Hematopoietic multipotent progenitor cell treated with erythropoietin and hydrocortisone succinate and interleukin-3 and kit ligand, for 4 days (in vitro differentiated cells): ENCODE measurements at places on chromosomes 12 and 14.
A peak's percentile ranks its signal among the peaks of the same experiment; 100 is the strongest.

DNA sequence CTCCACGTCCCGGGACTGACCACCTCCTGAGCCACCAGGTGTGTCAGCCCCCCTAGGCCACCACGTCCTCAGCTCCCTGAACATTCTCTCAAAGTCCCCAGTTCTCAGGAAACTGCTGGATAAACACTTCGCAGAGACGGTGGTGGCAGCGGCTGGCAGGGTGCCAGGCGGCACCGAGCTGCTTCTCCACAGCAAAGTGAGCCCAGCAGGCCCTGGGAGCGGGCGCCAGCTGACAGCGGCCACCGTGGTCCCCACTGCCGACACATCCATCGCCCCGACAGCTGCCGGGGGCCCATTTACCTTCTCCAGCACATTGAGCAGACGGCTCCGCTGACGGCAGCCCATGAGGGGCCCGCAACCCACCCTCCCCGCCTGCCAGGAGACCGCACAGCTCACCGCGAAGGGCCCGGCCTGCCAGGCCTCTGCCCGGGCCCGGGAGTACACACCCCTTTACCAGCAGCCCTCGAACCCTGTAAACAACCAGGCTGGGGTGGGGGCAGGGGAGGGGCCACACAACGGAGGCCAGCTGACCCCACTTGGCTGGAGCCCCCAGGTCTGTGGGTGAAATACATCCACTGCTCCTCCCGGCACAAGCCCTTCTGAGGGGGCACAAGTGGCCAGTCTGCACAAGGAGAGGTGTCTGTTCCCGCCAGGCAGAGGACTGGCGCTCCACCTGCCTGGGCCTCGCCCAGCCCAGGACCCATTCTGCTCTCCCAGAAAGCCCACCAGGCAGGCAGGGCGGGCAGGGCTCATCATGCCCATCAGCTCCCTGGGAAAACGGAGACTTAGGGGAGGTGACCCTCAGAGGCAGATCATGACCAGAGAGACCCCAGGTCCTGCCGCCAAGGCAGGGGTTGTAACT, 10.5 kb downstream of the AKT1 start:
- peak; percentile 45 for DNase-seq

DNA sequence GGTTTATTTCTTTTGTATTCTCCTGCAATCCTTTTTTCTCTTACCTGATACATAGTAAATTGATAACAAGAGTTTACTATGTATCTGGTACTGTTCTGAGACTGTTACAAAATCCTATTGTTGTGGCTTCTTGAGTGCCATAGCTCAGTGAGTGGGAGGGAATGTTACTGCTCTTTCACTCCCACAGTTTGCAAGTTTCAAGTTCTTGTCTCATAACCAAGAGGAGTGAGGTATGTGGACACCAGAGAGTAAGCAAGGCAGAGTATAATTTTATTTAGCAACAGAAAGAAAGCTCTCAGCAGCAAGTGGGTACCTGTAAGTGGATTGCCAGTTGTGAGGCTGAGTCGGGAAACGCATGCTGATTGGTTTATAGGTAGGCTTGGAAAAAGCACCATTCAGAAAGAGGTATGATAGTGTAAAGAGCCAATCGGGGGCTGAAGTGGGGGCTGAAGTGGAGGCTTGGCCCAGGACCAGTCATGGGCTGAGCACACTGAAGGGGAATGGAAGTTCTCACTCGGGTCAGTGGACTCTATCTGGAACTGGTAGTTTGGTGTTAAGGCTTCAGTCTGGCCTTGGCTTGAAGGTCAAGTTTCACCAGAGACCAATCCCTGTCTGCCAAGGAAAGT, 850.8 kb downstream of the TMTC2 start:
- no peak for DNase-seq

- peak; percentile 98 for DNase-seq
These were observed 8.1 kb downstream of the L2HGDH start for GRCh38 chr14:50303744-50304471.

DNA sequence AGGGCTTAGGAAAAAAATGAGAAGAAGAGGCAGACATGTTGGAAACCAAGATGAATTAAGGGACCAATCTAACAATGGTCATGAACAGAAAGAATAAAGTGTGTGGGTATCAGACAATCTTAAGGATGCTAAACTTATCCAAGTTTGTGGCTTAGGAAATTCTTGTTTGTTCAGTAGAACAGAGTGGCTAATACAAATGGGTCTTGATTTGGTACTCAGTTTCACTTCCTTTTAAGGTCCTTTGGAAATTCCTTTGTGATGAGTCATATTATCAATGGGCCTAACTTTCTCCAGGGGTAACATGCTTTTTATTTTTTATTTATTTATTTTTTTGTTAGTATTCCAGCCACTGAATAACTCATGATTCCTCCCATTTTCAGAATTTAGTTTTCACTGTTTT, 1154.7 kb upstream of the FLRT2 start:
- no peak for DNase-seq

DNA sequence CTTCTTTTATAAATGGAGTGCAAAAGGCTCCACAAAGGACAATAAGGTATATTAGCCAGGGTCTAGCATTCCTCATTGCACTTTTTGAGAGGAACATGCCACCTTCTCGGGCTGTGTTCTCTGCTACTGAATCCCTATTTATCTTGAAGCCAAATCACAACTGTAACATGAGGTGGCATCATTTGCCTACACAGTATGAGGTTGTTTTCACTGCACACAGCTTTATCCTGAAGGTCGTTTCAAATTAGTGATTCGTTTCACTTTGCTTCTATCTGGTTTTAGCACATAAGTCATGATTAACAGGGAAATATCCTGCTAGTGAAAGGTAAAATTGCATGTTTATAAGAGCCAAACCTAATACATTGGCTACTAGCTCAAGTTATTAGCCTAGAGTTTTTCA, 153.8 kb downstream of the SLC35F4 start:
- DNase-seq, result no peak

DNA sequence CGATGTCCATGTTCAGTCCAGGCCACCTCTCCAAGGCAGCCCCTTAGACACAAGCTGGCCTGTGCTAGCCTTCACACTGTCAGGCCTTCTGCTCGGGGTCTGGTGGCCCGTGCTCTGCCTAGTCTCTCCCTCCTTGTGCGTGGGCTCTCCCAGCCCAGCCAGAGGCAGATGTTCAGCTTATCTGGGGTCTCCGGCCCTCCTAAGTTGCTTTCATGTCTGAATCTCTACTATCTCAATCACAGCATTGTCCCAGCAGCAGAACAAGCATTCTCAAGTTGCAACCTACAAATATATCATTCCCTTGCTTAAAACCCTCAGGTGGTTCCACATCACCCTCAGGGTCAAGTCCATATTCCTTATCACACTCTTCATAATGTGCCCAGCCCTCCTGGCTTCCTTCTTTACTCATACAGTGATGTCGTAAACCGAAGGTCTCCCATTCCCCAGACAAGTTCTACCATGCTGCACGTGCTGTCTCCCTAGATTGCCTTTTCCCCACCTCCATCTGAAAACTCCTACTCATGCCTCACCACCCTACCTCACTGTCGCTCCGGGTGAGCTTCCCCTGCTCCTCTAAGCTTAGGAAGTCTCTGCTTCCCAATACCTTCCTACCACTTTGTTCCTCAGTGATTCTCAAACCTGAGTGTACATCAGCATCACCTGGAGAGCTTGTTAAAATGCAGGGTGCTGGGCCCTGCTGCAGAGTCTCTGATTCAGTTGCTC, 1.5 kb downstream of the KRT73 start:
- no peak for DNase-seq
